ENCODE measurements at places on chromosomes 16 and 17. TPM values are rescaled to one million over a fixed set of nuclear protein-coding genes. Genes with fewer than 3 reads are reported as not detected.

Gene IL17C
- total RNA-seq, result not detected

Gene KCNH4
- total RNA-seq, result not detected

Gene EVPLL
- not detected for total RNA-seq

Gene FXR2
- total RNA-seq, result 51.8 TPM

Gene C16orf87
- 12.0 TPM for total RNA-seq

Gene PYY
- total RNA-seq, result not detected

GRCh38 chr16:30335598-30336474 lies 19.3 kb downstream of the CD2BP2 start:
- DNase-seq, result peak; percentile 67

DNA sequence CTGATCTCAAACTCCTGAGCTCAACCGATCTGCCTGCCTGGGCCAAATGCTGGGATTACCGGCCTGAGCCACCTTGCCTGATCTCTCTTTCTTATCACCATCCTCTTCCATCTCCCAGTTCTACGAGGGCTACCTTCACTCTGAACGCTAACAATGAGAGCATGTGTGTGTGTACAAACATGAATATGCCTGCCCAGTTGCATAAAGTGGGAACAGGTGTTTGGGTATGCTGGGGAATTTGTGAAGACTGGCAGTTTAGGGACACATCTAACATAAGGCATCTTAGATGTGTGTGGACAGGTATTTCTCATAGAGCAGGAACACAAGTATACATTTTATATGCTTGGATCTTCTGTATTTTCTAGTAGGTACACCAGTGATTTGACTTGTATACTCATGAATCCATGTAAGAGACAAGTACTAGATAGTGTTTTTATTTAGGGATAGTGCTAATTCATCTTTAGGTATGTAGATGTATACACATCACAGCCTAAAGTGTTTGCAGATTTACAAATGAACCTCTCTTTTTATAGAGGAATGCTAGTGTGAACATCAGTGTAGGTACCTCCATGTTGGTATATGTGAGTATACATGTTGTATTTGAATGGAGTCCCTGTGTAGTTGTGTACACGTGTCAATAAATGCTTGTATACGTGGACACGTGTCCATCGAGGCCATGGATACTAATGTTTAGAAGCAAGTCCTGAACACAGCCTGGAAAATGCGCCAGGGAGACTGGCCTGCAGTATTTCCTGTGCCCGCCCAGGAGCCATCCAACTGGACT lies 1.2 kb upstream of the DLX4 start:
- no peak for DNase-seq

GRCh38 chr17:71500761-71501555 lies 619.9 kb upstream of the SOX9 start:
- DNase-seq, result peak; percentile 40

GRCh38 chr16:15576960-15577958 lies 65.7 kb downstream of the MARF1 start:
- DNase-seq, result no peak

DNA sequence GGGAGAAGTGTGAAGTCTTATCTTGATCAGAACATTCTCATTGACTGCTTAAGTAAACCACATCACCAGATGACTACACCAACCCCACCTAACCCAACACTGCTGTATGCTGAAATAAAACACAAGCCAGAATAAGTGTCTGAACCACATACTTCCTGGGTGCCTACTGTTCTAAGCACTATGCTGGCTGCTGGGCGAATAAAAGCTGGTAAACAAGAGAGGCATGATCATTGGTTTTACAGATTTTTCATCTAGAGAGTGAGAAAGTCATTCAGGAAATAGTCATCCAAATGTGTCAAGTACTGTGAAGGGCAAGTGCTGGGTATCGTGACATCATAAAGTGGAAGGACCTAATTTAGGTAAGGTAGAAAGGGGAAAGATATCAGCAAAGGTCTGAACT lies 199.0 kb upstream of the SOX9 start:
- no peak for DNase-seq

DNA sequence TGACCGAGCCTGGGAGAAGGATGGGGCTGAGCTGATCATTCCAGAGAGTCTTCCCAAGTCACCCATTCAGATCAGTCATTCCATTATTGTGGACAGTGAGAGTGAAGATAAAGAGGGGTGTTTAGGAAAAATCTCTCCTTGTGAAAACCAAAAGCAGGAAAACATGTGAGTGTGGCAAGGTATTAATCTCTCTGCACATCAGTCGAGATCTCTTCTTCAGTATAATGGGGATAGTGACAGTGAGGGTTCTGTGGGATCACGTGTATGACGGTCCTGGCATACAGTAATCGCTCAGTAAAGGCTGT lies 35.4 kb downstream of the CHD9 start:
- no peak for DNase-seq

GRCh38 chr17:42514867-42515266 lies 21.2 kb upstream of the NAGLU start:
- DNase-seq, result no peak

- peak; percentile 83 for DNase-seq
These were observed 14.0 kb downstream of the COPZ2 start for GRCh38 chr17:48023400-48024148.

GRCh38 chr17:81398176-81398831 lies 3.0 kb downstream of the BAHCC1 start:
- no peak for DNase-seq

DNA sequence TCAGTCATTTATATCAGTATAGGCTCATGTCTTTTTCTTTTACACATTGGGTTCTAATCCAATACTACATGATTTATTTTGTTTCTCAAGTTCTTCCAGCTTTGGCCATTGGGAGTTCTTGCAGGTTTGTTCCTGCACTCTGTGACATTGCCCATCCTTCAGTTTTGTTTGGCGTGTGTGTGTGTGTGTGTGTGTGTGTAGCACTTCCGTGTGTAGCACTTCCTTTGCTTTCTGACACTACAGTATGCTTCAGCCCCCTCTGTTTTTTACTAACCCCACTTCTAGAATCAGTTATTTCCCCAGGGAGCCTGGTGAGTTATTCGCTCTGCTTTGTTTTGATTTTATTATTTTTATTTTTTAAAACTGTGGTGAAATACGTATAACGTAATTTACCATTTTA lies 75.6 kb upstream of the LGALS9 start:
- no peak for DNase-seq

- DNase-seq, result no peak
These were observed 25.0 kb upstream of the ADAM11 start for GRCh38 chr17:44733753-44734152.

DNA sequence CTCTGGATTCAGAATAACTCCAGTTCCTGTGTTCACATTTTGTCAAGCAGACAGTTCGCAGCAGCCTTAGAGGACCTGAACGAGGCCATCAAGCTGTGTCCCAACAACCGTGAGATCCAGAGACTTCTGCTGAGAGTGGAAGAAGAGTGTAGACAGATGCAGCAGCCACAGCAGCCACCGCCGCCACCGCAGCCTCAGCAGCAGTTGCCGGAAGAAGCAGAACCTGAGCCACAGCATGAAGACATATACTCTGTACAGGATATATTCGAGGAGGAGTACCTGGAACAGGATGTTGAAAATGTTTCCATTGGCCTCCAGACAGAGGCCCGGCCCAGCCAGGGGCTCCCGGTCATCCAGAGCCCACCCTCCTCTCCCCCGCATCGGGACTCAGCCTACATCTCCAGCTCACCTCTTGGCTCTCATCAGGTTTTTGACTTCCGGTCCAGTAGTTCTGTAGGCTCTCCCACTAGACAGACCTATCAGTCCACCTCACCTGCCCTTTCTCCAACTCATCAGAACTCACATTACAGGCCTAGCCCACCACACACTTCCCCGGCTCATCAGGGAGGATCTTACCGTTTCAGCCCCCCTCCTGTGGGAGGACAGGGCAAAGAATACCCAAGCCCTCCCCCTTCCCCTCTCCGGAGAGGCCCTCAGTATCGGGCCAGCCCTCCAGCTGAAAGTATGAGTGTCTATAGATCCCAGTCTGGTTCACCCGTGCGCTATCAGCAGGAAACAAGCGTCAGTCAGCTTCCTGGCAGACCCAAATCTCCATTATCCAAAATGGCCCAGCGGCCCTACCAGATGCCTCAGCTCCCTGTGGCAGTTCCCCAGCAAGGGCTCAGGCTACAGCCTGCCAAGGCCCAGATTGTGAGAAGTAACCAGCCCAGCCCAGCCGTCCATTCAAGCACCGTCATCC lies 25.9 kb downstream of the CYB561 start:
- DNase-seq, result no peak

DNA sequence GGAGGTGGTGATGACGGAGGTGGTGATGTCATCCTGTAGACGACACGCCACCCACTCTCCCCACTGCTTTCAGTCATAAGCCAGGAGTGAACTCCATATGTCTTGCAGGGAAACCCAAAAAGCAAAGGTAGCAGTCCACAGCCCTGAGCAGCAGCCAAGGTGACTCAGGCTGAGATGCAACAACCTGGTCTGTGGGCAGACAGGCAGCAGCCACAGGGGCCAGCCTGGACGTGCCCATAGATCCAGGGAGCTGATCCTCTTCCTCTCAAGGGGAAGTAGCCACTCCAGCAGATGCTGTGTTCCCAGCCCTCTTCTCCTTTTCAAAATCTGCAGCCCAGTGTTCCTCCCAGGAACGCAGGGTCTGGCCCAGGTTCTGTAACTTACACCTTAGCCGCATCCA lies 17.3 kb upstream of the CIITA start:
- no peak for DNase-seq

- no peak for DNase-seq
These were observed 918.1 kb upstream of the CDH8 start for GRCh38 chr16:62954144-62955032.

DNA sequence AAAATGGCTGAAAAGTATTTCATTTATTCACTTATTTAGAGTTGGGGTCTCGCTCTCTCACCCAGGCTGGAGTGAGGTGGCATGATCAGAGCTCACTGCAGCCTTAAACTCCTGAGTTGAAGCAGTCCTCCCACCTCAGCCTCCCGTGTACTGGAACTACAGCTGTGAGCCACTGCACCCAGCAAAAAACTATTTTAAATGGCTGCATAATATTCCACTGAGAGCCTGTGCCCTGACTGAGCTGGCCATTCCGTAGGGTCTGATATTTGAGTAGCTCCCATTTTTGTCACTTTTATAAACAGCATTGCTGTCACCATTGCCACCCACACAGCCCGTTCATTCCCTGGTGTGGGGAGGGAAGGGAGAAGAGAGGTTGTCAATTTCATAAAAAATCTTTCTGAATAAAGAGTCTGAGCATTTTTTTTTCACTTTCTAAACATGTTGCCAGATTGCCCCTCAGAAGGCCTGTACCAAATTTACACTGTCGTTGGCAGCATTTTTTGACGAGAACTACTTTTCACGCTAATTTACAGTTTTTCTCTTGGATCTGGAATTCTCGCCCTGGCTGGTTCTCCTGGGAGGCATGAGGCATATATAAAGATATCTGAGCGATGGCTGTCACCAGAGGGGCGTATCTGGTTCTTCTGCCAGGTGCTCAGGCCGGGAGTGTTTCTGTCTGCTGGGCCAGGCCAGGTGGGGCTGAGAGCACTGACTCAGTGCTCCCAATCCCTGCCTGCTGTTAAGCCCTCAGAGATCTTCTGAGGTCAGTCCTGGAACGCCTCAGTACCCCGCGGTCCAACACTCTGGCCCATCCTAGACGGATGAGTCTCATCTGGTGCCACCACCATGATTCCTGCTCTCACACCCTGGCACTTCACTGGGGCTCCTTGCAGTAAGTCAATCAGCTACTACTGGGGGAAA lies 7.2 kb upstream of the KIFC3 start:
- DNase-seq, result no peak

DNA sequence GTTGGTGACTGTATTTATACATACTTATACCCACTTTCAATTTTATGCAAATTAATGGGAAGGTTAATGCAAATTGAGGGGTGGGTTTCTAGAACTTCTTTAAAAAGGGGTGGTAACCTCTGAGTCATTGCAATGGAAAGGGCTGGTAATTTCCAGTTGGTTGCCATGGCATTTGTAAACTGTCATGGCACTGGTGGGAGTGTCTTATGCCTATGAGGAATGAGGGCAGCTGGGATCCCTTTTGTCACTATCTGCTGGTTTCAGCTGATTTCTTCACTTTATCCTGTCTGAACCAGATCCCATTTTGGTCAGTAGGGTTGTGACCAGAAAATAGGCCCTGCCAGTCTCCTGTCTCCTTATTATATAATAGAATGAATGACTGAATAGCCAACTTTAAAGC lies 1006.7 kb upstream of the GOT2 start:
- peak; percentile 35 for DNase-seq

DNA sequence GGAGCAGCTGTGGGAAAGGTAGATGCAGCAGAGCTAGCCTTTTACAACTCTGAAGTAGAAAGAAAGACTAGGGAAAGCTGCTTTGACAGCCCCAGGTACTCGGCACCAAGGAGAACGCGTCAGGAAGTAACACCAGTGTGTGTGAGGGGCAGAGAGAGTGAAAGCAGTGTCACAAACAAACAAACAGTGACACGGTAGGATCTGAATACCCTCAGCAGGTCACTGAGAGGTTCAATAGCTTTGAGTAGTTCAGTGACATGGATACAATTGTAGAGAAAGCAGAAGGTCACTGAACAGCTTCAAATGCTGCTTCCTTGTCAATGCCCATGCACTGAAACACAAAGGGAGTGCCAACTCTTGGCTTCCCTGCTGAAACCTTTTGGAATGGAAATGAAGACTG lies 150.3 kb upstream of the C17orf78 start:
- no peak for DNase-seq

- DNase-seq, result no peak
These were observed at the start of gene PRM3 for GRCh38 chr16:11272921-11273720. Gene PRM3 (minus strand): TSS chr16:11273629. CDS start chr16:11273595, 34 bp downstream.
